ENCODE measurements at places on chromosomes 16 and 17.
A peak's percentile ranks its signal among the peaks of the same experiment; 100 is the strongest.

GRCh38 chr16:79473456-79473855 is 127.1 kb downstream of the MAF start:
- DNase-seq = no peak

DNA sequence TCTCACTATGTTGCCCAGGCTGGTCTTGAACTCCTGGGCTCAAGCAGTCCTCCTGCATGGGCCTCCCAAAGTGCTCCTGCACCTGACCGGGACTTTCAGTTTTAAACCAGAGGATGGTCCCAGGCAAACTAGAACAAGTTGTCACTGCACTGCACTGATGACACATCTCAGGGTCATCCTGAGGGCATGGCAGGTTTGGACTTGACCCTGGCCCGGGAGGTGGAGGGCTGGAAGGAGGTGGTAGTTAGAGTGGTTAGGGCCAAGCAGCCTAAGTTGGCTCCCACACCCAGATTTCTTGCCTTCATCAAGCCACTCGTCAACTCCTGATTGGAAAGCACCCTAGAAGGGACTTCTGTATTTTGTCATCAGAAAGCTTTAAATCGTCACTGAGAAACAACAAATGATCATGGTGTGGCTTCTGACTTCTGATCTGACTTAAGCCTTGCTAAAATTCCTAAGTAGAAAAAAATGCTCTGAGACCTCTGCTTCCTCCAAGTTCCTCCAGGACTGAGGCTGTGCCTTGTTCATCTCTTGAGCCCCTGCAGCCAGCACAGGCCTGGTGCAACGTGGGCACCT is 43.5 kb downstream of the EMP2 start:
- DNase-seq = no peak

GRCh38 chr16:57817680-57818079 is 15.4 kb upstream of the KIFC3 start:
- DNase-seq = no peak

DNA sequence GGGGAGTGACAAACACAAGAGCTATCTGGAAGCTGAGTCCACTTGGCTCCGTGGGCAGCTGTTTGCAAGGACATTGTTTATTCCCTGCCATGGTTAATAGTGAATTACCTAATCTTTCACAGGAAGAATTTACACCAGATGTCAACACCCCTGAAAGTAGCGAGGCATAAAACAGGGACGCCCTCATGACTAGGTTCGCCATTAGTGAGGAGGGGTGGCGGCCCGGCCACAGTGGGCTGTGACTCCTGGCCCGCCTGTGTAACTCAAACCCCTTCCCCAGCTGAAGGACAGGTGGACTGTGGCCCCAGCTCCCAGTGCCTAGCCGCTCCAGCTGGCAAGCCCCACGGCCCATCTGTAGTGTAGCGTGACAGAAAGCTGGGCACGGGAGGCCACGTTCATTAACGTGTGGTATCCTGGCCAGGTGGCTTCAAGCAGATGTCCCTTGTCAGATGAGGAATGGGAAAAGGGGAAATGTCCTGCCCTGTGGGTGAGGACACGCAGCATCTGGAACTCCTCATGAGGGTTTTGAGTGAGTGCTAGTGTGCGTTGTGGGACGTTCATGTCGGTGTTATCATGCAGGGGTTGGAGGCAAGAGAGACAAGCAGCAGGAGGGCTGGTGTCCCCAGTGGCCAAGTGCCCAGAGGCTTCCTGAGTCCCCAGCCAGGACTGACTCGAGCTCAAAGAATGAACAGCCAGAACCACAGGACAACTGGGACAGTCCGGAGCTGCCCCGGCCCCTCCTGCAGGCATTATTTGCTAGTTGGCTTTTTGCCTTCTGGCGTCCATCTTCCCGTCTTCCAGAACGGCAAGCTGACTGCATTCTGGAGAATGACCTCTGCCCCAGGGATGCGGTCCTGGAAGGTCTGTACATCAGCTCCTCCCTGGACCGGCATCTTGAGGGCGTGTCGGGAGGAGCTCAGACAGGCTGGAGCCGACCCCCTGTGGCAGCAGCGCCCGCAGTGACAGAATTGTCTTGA is 19.2 kb downstream of the KDM8 start:
- no peak for DNase-seq

DNA sequence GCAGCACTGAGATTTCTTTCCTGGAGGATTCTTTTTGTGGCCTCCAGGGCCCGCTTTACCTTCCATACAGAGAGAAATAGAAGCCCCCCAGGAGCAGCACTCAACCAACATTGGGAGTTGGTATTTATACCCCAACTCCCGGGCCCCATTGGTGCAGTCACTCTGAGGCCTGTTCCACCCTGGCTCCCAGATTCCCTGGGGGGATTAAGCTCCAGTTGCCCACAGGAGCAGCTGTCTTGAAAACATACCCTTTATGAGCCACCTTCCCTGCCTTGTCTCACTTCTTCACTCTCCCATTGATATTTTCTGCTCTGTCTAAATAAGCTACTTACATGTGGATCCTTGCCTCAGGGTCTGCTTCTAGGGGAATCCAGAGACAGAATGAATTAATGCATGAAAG is 167.8 kb downstream of the KATNIP start:
- no peak for DNase-seq

DNA sequence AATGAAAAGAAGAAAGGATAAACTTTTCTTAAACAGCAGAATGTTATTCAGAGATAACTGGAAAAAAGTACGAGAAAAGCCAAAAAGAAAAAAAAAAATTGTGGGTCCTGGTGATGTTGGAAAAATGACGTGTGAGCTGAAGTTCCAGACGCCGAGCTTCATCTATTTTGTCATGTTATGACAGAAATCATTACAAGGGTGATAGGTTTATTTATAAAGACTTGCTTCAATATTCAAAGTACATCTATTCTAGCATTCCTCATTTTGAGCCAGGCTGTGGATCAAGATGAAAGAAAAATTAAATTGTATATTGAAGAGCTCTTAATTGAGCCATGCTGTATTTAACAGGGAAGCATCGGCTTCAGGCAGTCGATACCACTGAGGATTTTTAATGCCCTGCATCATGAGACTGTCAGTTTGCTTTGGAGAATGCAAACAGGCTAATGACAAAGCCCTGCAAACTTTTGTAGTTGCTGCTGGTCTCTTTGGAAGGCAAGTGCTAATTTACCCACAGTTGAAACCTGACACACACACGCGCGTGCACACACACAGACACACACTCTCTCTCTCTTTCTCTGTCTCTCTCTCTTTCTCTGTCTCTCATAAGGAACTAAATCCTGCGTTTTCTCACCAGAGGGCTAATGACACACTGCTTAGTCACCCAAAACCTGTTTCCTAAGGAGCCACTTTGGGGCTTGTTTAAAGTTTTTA is 110.7 kb downstream of the WWOX start:
- no peak for DNase-seq

GRCh38 chr16:66304961-66305360 is 61.5 kb upstream of the CDH5 start:
- no peak for DNase-seq

- DNase-seq = no peak
Measured at GRCh38 chr17:31699281-31699680, 159.8 kb downstream of the COPRS start.

DNA sequence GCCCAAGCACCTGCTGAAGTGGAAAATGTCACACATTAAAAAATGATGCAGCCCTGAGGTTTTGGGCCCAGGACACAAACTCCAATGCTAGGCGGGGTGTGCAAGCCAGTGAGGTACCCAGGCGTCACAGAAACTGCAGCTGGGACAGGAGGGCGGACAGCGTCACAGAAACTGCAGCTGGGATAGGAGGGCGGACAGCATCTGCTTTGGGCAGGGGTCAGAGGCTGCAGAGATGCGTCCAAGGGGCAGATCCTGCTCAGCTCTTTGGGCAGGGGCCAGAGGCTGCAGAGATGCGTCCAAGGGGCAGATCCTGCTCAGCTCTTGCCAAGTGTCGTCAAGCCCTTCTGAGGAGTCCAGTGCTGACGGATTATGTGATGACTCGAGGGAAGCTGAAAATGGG is 43.9 kb upstream of the RCVRN start:
- no peak for DNase-seq

- DNase-seq = no peak
Measured at GRCh38 chr16:67055712-67056487, 27.0 kb downstream of the CBFB start.

DNA sequence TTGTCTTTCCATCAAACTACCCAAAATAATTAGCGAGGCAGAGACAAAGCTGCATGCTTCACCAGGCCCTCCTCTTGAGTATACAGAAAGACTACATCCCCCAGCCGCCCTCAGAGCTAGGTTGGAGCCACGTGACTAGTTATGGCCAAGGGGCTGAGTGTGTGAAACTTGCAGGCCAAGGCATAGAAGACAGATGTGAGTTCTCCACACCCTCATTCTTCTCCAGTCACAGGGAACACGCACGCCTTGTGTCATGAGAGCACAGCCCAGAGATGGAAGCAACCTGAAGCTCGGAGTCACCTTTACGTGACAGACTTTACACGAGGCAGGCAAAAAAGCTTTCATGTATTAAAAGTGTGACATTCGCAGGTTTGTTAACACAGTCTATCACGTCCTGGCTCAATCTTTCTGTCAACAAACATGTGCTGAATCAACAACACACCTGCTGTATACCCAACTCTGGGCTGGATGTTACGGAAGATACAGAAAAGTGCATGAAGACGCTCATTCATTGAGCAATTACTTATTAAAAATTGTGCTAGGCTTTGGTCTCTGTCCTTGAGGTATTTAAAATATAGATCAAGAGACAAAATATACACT is 38.3 kb downstream of the STX8 start:
- no peak for DNase-seq

GRCh38 chr16:425082-425718 is at the start of gene RAB11FIP3:
TSS of gene RAB11FIP3 (plus strand) at chr16:425649. CDS start at chr16:426007, 358 bp downstream.
- DNase-seq = peak; percentile 78

DNA sequence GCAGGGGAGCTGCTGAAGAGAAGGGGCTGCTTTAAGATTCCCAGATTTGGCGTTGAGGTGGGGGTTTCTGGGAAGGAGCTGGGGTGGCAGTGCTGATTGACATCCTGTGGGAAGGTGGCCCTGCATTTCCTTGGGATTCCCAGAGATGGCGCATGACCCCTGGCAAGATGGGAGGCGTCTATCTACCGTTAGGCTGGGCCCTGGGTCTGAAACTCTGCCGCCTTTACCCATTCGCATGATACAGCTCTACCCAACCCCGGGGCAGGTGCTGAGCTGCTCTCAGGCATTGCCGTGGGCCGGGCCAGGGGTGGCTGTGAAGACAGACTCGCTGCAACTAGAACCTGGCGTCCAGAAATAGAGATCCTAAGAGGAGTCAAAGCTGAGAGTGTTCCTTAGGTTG is 9.9 kb upstream of the MVD start:
- DNase-seq = no peak

- DNase-seq = no peak
Measured at GRCh38 chr16:88317613-88317965, 65.2 kb upstream of the ZNF469 start.

- DNase-seq = no peak
Measured at GRCh38 chr17:79988185-79988971, 47.3 kb downstream of the TBC1D16 start.

DNA sequence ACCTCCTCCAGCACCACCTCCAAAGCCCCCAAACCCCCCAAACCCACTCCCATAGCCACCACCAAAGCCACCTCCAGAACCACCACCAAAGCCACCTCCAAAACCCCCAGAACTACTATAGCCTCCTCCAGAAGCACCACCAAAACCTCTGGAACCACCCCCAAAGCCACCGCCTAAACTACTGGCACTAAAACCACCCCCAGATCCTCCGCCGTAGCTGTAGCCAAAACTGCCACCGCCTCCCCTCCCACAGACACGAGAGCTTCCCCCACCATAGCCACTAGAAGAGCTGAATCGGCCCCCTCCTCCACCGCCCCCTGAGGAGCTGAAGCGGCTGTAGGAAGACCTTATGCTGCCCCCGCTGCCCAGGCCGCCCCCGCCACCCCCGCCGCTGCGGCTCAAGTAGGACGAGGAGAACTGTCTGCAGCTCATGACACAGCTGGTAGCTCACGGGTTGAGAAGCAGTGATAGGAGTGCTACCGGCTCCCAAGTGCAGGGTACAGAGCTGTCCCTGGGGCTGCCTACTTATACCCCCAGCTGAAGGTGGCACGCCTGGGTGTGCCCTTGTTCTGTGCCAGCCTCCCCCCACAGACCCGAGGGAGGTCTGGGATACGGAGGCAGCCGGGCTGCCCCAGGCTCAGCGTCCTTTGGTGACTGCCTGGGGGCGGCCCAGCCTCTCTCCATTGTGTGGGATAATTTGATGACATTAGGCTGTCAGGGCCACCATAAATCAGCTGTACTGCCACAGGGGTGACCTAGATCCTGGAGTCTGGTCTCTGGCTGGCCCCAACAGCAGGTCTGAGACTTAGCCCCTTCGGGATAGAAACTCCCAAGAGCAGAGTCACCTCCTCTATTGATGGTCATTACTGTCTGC is at the start of gene KRT9:
Gene KRT9 (minus strand): TSS at position 499 of the 874 bp plus-strand sequence. CDS start 67 bp downstream, at position 432.
- no peak for DNase-seq

- DNase-seq = no peak
Measured at GRCh38 chr17:82242698-82242976, 13.8 kb downstream of the SLC16A3 start.

- no peak for DNase-seq
Measured at GRCh38 chr17:31582151-31582907, 190.9 kb downstream of the RAB11FIP4 start.

GRCh38 chr16:70018254-70018653 is 67.1 kb downstream of the CLEC18A start:
- DNase-seq = no peak

DNA sequence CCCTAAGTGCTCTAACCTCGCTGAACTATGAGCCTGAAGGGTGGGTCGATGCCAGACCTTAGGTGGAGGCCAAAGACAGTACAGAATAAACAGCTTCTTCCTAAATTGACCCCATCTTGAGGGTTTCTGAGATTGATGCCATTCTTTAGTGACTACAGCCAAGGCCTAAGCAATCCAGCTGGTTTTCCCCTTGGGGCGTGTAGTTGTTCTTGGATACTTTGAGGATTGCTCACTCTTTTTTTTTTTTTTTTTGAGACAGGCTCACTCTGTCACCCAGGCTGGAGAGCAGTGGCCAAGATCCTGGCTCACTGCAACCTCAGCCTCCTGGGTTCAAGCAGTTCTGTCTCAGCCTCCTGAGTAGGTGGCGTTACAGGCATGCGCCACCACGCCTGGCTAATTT is 2.0 kb downstream of the OVCA2 start:
- DNase-seq = no peak

- no peak for DNase-seq
Measured at GRCh38 chr16:51030516-51030915, 120.6 kb downstream of the SALL1 start.

GRCh38 chr16:27772093-27772825 is 222.3 kb downstream of the KATNIP start:
- DNase-seq = no peak

DNA sequence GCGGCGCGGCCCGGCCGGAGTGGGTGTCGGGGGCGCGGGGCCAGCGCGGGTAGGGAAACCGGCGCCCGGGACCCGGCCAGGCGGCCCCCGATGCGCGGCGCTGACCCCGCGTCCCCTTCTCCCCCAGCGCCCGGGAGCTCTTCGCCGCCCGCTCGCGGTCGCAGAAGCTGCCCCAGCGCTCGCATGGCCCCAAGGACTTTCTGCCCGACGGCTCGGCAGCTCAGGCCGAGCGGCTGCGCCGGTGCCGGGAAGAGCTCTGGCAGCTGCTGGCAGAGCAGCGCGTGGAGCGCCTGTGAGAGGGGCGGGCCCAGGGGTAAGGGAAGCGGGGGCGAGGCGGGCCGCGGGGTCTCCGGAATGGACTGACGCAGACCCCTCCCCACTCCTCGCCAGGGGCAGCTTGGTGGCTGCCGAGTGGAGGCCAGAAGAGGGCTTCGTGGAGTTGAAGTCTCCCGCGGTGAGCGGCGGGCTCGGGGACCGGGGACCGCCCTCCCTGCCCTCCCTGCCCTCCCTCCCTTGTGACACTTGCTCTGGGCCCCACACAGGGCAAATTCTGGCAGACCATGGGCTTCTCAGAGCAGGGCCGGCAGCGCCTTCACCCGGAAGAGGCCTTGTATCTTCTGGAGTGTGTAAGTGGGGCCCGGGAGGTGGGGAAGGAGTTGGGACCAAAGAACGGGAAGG is 430 bp downstream of the TSEN54 start:
- DNase-seq = no peak

All from activated CD8-positive, alpha-beta memory T cell treated with anti-CD3 and anti-CD28 coated beads for 1 hour (primary cell).